ENCODE measurements at places on chromosomes 7 and 10. TPM values are rescaled to one million over a fixed set of nuclear protein-coding genes. Genes with fewer than 3 reads are reported as not detected.
A peak's percentile ranks its signal among the peaks of the same experiment; 100 is the strongest.

The PAX4 gene
- not detected for total RNA-seq

The EIF5AL1 gene
- total RNA-seq, result 0.59 TPM

The VWC2 gene
- total RNA-seq, result not detected

The ELN gene
- total RNA-seq, result 26.2 TPM

The DLX5 gene
- 0.98 TPM for total RNA-seq

The MOGAT3 gene
- not detected for total RNA-seq

The DOCK1 gene
- total RNA-seq, result 22.2 TPM

DNA sequence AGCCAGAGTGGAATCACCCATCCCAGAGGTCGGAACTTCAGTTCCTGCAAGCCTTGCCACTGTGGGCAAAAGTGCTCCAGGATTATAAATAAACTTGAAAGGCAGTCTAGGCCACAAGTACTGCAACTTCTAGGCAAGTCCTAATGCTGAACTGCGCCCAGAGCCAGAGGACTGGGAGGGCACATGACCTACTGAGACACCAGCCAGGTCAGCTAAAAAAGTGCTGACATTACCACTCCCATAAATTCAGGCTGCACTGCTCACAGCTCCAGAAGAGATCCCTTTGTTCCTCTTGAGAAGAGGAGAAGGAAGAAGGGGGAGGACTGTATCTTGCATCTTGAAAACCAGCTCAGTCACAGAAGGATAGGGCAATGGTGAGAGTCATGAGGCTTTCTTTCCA, 1084.1 kb upstream of the PHF14 start:
- DNase-seq, result no peak

DNA sequence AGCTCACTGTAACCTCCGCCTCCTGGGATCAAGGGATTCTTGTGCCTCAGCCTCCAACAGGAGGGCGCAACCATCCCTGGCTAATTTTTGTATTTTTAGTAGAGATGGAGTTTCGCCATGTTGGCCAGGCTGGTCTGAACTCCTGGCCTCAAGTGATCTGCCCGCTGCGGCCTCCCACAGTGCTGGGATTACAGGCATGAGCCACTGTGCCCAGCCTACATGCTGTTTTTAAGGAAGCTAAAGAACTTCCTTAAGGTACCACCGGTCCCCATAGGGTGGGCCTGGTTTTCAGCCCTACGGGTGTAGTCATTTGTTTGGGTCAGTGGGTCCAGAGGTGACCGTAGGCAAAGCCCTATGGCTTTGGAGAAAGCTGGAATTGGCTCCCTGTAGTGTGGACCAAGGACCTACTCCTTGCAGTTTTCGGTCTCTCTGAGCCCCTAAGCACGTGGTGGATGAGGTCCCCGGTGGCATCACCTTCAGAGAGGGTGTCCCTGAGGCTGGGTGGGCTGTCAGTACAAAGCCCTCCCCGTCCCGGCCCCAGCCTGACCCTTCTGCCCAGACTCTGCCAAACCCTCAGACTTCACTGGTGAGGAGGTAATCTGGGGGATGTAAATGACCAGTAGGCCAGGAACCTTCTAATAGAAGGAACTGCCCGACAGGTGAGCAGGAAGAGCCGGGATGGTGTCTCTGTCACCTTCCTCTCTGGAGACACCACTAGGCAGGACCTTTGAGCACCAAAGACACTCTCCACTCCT, 30.5 kb downstream of the ANXA11 start:
- no peak for DNase-seq

GRCh38 chr7:105028004-105028403, 14.0 kb downstream of the KMT2E start:
- no peak for DNase-seq

DNA sequence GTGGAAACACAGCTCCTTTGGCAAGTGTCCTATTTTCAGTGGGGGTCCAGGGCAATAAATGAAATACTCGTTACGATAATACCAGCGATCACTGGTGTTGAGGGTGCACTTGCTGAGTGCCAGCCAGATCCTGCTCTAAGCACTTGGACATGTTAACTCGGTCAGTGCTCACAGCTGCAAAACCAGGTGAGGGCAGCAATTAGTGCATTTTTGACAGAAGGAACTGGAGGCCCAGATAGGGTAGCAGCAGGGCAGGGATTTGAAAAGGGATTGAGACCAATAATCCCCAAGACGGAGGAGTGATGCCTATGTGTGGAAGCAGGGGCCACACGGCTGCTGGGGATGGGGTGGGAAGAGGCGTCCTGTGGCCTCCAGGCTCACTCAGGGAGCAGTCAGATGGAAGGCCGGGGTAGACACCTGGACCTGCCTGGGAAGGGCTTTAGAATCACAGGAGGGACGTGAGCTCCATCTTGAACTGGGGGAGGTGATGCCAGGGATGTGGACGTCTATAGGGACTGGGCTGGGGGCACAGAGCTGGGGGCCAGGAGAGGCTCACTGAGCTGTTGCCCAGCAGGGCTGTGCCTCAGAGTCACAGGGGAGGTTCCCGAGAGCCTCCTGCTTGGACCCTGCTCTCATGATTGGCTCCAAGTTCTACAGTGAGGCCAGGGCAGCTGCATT, 14.3 kb downstream of the PTPRE start:
- DNase-seq, result no peak

DNA sequence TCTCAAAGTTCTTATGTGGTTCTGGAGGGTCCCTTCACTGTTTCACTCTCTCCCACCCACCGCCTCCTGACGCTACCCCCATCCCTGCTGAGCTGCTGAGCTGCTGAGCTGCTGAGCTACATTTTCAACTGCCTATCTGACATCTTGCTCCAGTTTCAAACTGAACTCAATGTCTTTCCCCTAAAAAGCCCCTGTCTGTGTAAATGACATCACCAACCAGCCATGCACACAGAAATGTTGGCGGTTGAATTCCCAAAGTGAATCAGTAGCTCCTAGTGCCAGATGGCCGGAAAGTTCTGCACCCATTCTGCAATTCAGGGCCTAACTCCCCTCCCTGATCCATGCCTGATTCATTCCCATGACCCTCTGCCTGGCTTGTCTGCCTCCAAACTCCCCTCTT, 71.2 kb downstream of the WNT2 start:
- peak; percentile 38 for DNase-seq

GRCh38 chr10:7908541-7909210, 90.4 kb downstream of the TAF3 start:
- peak; percentile 2 for DNase-seq

DNA sequence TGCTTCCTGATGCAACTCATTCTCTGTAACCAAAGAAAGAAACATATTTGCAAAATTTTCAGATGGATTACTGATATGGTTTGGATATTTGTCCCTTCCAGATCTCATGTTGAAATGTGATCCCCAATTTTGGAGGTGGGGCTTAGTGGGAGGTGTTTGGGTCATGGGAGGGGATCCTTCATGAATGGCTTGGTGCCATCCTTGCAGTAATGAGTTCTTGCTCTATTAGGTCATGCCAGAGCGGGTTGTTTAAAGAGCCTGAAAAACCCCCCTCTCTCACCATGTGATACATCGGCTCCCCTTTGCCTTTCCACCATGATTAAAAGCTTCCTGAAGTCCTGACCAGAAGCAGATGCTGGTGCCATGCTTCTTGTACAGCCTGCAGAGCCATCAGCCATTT, 43.8 kb upstream of the PRKG1 start:
- DNase-seq, result peak; percentile 18

DNA sequence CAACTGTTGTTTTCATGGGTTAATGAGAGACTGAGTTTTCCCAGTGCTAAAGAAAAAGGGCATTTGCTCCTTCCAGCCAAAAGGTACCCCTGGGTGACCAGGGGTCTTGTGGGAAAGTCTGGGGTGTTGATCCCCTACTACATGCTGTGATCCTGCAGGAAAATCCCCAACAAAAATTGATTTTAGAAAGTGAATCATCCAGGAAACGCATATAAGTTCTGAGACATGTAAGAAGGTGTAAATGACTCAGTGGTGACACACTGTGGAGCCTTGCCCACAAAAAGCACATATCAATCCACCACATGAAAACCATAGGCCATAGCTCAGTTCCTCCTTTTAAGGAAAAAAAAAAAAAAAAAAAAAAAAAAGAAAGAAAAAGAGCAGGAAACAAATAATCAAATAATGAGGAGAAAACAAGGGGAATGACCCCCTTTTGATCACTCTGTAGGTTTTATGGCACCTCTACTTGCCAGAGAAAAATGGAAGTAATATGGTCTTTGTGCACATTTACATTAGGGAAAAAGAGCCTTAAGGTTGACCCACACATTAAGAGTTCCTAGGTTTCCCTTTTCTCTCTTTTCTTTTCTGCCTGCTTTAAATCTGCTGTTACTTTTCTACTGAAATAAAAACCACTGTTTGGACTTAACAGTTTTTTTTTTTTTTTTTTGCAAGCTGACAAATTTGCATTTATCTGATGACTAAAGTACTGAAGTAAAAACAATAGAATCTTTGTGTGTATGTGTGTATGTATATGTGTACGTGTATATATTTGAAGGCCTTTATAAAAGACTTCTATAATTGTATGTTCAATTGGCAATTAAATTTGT, 386.0 kb downstream of the KIF20B start:
- DNase-seq, result peak; percentile 95

DNA sequence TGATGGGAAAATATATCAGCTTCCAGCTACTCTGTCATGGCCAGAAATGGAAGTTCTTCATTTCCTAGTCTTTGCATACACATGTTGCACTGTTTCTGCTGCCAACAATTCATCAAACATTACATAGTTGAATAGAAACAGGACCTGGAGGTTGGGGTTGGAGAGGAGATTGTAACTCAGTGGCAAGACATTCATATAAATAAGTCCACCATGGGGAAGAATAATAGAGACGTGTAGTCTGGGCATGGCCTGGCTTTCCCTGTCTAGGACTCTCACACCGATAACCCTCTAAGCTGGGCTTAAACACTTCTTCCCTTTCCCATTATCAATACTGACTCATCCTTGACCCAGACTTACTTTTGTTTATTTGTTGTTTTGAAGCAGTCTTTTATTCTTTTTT, 155.7 kb downstream of the PLPP4 start:
- peak; percentile 22 for DNase-seq

DNA sequence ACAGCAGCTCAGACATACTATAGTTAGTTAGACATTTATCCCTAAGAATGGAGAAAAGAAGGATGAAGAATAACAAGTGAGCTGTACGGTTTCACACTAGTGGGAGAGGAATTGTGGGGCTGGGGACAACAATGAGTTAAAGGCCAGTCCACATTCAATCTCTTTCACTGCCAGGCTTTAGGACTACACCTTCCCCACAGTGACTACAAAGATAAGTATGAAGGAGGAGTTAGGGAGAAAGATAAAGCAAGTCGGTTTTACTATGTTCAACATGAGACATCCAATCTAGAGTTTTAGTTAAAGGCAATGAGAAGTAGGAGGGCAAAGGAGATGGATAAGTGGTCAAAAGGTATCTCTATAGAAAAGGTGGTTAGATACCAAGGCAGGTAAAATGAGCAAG, 16.3 kb downstream of the ARHGAP12 start:
- peak; percentile 33 for DNase-seq

GRCh38 chr10:100325158-100325557, 4.9 kb downstream of the PKD2L1 start:
- peak; percentile 6 for DNase-seq

DNA sequence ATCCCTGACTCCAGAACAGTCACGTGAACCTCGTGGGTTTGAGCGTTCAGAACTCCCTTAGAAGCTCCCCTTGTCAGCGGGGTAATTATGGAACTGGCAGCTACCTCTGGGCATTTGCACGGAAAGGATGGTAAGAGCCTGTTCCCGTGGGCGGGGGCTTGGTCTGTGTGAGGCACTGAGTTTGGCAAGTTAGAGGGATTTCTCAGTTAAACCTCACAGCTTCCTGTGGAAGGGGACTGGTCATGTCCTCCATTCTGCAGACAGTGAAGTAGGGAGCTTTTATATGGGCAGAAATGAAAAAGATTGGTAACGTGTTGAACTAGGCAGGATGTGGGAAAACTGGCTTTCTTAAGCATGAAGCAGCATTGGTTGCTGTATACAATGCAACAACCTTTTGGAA, 16.0 kb downstream of the PALD1 start:
- no peak for DNase-seq

- no peak for DNase-seq
Observed at GRCh38 chr10:110629680-110630191, 14.4 kb upstream of the RBM20 start.

- peak; percentile 82 for DNase-seq
Observed at GRCh38 chr7:40749877-40750276, 615.1 kb downstream of the SUGCT start.

DNA sequence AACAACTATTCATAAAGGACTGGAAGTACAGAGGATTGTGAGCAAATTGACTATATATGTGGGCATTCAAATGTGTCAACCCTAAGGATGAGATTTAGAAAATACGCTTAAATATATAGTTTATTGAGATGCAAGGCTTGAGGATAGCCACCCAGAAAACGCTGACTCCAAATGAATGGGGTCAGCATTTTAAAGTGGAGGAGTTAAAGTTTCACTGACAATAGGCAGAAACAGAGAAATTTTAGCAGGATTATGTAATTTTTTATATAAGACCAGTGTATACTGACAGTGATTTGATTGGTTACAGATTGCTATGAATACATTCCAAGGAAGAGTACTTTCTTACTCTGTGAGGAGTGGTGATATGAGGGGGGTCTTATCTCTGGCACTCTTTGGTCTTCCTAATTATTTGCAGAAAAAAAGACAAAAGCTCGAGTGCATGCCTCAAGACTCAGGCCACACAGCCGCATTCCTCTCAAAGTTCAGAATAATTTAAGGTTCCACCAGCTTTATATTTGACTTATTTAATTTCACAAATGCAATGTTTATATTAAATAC, 38.6 kb upstream of the ARL4A start:
- DNase-seq, result no peak

DNA sequence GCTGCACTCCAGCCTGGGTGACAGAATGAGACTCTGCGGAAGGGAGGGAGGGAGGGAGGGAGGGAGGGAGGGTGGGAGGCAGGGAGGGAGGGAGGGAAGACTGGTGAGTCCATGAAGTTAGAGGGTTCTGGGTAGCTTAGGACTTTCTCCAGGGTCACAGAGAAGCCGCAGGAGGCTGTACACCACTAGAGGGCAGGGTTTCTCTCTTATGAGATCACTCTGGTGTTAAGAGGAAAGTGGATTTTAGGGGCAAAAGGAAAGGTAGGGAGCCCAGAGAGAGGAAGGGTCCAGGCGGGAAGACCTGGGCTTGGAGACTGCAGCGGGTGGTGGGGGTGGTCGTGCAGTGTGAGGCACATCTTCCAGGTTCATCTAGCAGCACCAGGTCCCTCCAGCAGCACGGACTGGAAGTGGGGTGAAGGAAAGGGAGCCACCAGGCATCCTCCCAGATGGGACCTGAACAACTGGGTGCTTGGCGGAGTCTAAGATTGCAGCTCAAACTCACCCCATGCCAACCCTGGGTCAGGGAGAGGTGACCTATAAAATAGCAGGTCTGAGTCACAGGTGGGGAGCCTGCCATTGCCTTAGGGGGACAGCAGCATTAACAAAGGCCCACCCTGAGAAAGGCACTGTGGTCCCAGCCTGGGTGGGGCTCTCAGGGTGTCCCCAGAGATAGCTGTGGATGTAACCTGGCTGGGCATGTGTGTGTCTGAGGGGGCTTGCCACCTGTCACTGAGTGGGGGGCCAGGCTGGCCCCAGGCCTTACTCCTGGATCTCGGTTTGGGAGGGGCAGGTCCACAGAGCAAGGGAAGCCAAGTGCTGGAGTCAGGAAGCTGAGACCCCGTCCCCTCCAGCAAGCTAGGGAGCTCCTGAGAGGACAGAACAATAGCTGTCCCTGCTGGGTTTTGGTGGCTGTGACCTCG, 48.5 kb upstream of the SLC29A3 start:
- DNase-seq, result peak; percentile 53

Data from M059J (cell line).